NCI-H1694 treated with DMSO at 0.1 percent for 48 hours (cell line): ENCODE measurements at places on chromosomes 6 and 20.

DNA sequence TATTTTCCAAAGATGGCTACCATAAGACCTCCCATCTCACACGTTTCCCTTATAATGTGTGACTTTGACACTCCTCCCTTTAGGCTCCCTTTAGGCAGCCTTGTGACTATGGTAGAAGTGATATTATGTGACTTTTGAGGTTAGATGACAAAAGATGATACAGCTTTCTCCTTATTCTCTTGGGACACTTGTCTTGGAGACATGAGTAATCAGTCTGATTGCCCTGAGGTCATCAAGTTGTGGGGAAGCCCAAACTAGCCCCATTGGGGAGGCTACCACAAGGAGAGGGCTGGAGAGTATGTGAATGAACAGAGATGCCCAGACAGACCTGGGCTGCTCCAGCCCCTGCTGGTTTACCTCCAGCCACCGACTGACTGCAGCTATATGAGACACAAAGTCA is 10.6 kb upstream of the DLK2 start:
- no peak for DNase-seq

DNA sequence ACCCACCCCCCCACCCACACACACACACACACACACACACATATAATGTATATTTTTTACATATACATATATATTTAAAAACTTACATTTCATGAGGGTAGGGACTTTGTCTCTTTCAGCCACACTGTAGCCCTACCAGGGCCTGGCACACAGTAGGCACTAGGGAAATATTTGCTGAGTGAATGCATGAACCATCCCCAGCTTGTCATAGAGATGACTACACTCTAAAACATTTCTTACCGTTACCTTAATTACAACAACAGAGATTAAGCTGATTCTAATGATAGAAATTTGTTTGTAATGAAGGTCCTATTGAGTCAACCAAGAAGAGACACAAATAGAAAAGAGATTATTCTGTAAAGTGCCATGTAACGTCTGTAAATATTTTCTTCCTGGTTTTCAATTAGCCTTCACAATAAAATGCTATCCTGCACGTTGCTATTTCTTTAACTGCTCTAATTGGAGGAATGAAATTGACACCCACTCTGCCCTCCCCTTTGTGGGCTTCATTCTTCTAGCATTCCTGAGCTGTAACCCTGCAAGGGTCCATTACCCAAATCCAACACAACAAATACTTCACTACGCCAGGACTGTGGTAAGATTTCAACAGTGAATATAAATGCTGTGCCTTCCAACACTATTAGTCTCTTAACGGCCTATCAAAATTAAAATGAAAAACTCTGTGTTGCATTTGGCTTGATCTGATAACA is 30.8 kb downstream of the SIM1 start:
- no peak for DNase-seq

DNA sequence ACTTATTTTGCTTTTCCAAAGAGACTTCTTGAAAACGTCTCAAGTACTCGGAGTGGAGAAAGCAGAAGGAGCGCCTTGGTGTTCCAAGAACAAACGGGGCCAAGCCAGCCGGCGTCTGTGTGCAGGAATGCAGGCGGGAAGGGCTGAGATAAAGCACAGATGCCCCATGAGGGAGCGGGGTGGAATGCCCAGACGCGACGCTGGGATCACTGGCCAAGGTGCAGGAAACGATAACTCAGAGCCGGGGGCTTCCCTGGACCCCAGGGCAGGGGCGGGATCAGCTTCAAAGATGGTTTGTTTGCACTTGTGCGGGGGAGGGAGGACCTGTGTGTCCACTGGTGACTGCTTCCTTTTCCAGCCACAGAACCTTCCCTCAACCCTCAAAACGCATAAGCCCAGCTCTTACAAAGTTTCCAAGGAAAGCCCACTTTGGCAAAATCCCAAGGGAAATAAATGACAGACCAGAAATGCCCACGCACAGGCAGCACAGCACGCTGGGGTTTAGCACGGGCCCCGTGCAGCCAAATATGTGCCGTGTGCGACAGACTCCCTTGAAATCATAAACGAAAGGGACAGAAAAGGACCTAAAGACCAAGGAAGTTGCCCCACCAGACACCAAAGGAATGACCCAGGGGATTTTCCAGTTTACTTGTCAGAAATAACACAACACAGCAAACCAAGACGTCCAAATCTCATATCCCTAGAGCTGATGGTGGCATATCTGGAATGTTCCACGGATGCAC is 113.9 kb downstream of the NFATC2 start:
- no peak for DNase-seq

DNA sequence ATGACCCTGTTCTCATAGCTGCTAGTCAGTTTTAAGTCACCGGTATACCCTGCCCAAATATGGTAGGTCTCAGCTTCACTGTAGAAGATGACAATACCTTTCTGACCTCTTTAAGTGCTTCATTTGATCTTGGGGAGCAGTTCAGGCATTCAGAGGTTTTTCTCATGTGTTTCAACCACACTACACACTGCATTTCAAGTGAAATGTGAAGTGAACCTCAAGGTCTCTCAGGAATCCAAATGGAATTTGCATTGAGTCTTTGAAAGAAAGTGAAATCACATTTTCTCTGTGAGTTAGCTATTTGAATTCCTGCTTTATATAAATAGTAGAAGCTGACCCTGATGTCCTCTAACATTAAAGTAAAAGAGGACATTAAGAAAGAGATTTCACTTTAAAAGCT is 461.6 kb downstream of the ADGRB3 start:
- DNase-seq: no peak

DNA sequence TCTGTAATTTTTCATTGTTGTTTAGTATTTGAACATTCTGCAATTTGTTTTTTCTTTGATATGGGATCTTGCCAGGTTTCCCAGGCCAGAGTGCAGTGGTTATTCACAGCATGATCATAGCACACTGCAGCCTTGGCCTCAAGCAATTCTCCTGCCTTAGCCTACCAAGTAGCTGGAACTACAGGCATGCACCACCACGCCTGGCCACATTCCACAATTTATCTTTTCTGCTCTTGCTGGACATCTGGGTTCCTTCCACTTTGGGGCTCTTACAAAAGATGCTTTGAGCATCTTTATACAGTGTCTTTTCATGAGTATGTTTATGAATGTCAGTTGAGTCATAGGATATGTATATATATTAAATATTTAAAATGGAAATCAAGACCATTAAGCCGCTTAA is 42.0 kb downstream of the PGM3 start:
- DNase-seq: no peak

DNA sequence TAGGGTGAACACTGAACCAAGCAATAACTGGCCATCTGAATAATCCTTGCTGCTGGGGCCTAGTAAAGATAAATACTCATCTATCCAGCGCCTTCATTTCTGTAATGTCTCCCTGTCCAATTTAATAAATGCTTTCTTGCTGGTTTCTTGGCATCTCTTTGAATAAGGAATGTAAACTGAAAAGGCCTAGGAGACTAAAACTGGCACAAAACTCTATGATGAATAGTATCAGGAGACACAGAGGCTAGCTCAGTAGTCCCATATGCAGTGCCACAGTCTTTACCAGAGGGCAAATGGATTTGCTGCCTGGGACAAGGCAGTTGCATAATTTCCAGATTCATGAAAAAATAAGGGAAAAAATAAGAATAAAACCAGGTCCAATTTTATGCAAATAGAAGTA is 324.4 kb downstream of the CENPW start:
- DNase-seq: no peak

DNA sequence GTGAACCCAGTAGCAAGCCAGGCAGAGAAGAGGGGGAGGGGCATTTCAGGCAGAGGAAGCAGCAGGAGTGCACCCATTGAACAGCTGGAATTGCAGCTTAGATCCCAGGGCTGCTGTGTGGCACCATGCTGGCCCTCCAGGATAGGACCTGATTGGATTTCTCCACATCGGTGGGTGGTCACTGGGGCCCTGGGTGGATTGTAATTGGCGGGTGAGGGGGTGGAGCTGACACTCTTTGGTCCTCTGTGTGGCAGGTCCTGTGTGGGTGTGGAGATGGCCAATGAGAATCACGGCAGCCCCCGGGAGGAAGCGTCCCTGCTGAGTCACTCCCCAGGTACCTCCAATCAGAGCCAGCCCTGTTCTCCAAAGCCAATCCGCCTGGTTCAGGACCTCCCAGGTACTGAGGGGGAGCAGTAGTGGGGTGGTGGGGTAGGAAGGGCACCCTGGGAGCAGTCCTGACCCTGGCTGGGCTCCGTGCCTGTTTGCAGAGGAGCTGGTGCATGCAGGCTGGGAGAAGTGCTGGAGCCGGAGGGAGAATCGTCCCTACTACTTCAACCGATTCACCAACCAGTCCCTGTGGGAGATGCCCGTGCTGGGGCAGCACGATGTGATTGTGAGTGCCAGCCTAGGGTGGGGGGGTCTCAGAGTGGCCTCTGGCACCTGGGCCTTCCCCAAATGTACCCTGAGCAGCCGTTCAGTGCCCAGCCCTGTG is 4.4 kb downstream of the PCIF1 start:
- DNase-seq: no peak

- no peak for DNase-seq
Observed at GRCh38 chr6:40901322-40902055, 137.5 kb downstream of the UNC5CL start.

DNA sequence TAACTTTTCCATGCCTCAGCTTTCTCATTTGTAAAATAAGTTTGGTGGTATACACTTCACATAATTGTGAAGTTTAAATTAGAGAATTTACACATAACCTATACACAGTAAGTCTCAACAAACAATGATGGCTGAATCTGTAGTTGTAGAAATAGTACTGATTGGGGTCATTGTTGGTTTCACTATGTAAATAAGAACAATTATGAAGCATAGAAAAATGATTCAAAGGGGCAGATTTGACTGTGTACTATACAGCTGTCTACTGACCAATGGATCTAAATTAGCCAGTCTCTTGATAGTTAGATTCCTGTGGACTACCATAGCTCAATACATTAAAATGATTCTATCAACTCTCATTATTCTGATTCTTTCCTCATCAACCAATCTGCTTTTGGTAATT is 181.1 kb upstream of the STXBP5 start:
- no peak for DNase-seq

- DNase-seq: no peak
Observed at GRCh38 chr6:33727932-33728331, 16.4 kb upstream of the UQCC2 start.

DNA sequence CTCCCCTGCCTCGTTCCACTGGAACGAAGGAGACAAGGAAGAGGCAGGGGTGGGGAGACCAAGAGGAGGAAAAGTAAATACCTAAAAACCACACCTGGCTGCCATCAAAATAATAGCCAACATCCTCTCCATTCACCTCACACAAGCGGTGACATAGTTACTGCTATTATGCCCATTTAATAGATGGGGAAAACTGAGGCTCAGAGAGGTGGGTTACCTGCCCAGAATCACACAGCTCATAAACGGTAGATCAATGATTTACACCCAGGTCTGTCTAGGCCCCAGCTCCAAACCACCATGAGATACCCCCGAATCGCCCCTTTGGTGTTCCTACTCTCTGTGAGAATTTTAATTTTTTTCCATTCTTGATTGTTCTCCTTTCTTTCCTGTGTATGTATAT is 253.8 kb downstream of the BMP7 start:
- no peak for DNase-seq

- no peak for DNase-seq
Observed at GRCh38 chr6:124132256-124132655, 328.6 kb downstream of the NKAIN2 start.

GRCh38 chr20:59351157-59352040 is 51.0 kb downstream of the EDN3 start:
- DNase-seq: no peak

DNA sequence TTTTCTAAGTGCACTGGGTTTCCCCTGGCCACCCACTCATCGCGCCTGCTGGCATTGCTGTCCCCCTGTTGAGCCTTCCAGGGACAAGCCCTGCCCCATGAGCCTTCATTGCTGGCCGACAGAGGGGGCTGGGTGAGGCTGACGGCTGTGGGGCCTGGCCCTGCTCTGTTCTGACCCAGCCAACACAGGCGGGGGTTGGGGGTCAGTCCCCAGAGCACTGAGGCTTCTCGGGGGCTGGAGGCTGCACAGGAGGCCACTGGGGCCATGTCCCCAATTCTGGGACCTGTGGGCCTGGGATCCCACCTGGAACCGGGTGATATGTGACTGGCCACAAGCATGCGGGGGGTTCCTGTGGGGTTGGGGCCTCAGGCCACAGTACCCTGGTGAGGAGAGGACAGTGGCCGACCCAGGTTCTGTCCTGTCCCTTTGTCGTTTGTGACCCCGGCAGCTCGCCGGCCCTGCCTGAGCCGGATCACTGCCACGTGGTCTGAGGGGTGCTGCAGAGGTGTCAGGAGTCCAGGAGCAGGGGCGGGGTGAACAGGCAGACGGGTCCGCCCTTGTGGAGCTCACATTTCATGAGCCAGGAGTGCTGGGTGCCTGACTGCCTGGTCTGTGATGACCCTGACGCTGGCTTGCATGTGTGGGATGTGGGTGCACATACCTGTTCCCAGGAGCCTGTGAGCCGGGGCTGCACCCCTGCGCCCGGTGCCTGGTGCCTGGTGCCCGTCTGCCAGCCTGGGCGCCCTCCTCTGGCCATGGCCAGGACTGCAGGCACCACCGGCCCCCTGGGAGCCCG is 2.1 kb upstream of the COL20A1 start:
- no peak for DNase-seq
